ENCODE measurements at places on chromosomes 2 and 18.

DNA sequence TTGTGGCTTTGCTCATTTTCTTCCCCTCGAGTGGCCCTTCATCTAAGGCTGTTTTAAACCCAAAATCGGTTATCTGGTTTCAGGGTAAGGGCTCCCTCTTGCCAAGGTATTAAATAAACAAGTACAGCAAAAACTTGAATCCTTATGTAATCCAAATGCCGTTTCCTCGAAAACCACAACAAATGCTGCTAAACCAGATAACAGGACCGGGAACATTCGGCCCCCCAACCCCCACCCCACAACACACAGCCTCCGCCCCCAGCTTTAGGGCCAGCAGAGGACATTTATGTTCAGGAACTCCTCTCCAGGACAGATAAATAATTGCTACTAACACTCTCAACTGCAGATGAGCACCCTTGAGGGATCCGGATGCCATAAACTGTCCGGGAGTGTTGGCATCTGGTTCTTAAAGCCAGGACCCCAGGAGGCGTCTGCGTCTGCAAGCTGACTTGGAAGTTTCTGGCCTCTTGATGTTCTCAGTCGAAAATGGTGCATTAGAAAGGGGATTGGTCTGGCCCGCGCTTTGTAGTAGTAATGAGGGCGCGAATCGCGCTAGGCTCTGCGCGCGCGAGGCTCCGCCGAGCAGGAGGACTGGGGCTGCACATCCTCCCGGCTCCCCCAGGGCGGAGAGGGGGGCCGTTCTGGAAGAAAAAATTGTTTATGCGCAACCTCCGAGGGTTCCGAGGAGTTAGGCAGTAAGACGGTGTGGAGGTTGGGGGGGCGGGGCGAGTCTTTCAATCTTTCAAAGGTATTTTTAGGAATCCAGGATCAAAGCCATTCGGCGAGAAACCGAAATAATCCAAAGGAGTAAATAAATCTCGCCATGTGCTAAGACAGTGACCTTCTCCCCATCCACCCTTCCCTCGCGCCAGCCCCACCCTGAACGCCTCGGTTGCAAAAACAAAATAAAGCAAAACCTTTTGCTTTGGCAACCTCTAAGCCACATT is 3.9 kb upstream of the ID2 start:
- peak; percentile 40 for DNase-seq

GRCh38 chr2:46170026-46170425 is 127.2 kb upstream of the EPAS1 start:
- no peak for DNase-seq

DNA sequence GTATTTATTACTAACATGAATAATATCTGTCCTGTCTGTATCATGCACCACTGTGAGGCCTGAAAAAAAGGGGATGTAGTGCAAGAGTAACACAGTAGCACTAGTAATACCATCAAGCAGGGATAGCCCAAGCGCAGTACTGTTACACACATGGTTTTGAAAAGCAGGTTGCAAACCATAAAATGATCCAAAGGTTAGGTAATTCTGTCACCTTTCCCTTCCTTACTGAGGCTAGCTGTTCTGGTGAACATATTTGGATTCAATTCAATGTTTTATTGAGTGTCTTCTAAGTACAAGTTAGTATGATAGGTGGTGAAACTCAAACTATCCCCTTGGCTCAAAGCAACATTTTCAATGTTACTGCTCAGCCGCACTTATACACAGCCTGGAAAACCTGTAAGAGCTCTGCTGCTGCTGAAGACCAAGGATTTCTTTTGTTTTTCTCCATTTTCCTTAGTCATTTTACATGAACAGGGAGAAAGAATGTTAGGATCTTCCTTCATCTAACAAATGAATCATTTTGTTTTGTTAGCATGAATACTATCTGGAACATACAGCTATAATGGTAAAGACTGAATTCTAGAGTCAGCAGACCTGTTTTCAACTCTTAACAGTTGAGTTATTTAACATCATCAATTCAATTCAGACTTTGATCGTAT is 102.5 kb upstream of the ITPRID2 start:
- no peak for DNase-seq

GRCh38 chr2:200786423-200786822 is 25.3 kb upstream of the BZW1 start:
- no peak for DNase-seq

- DNase-seq = no peak
These were observed 23.2 kb downstream of the ACOXL start for GRCh38 chr2:110755491-110756078.
